LoVo (cell line): ENCODE measurements at places on chromosomes 1 and 21.

DNA sequence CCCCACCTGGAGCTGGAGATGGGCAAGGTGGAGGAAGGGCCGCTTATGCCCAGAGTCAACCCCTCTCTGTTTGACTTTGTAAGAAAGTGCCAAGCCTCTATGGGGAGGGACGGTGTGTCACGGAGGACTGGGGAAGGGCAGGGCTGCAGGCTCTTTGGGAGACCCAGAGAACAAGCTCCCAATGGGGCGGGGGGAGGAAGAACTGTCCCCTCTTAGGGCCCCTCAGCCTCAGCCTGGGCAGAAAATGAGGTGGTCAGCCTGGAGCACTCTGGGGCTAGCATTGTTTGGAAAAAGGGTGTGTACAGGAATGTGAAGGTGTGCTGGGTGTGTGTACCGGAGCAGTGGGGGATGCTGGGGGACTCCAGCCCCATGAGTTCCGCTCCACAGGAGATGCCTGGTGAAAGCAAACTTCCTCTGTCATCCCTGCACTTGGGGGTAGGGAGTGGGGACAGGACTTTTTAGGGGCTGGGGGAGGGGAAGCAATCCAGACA, 1.2 kb upstream of the INAVA start:
- peak; percentile 68 for DNase-seq

DNA sequence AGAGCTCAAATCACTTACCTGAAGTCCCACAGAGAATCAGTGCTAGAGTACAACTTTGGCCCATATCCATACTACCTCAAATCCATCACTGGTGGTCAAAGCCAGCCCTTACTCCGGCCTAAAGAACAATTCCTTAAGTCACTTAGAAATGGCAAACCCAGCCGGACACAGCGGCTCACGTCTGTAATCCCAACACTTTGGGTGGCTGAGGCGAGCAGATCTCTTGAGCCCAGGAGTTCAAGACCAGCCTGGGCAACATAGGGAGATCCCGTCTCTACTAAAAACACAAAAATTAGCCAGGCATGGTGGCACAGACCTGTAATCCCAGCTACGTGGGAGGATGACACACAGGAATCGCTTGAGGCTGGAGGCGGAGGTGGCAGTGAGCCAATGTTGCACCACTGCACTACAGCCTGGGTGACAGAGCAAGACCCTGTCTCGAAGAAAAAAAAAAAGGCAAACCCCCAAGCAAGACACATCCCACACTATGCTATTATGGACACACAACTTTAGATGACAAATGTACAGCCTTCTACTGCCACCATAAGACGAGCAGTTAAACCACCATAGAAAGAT, 24.0 kb downstream of the NPHP4 start:
- no peak for DNase-seq

GRCh38 chr1:152447484-152447883, 33.4 kb upstream of the CRNN start:
- no peak for DNase-seq

GRCh38 chr1:205172729-205173366, 38.7 kb downstream of the DSTYK start:
- no peak for DNase-seq

DNA sequence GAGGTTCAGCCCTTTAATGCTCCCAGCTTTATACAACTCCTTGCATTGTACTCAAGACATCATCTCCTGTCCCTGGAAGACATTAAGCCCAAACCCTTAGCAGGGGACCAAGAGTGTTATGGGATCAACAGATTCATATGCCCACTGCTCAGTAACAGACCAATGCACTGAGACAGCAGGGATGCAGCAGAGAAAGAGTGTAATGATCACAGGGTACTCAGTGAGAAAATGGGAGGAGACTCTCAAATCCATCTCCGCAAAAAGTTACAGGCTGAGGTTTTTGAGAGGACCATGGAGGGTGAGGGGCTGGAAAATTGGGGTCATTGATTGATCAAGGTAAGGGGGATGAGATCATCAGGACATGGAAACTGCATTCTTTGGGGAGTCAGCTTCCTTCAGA, 96.2 kb downstream of the MATN1 start:
- DNase-seq = no peak

DNA sequence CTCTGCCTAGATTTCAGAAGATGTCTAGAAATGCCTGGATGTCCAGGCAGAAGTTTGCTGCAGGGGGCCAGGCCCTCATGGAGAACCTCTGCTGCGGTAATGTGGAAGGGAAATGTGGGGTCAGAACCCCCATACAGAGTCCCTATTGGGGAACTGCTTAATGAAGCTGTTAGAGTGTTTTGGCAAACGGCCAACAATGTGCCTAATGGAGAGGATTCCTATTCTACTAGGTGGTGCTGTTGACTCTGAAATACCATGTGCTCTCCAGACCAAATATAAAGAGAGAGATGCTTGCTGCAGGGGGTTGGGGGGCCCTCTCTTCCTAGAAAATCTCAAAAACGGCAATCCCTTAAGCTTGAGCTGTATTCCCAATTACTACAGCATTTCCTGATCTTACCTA, 57.1 kb upstream of the DR1 start:
- no peak for DNase-seq

DNA sequence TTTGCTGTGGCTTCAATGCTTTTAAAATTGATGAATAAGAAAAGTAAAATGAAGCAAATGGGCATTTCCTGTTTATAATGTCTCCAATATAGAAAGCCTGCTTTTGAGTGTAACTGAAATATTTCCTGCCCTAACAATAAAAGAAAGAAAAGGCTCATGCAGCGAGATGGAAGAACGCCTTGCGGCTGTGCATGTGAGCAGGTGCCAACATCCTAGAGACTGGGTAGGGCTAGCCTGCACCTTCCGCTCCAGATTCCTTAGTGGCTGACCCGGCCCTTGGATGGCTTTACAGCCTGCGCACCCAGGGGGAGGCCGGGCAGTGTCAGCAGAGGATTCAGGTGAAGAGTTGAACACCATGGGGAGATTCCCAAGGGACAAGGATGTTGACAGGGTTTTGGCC, 21.8 kb downstream of the CNIH3 start:
- no peak for DNase-seq

DNA sequence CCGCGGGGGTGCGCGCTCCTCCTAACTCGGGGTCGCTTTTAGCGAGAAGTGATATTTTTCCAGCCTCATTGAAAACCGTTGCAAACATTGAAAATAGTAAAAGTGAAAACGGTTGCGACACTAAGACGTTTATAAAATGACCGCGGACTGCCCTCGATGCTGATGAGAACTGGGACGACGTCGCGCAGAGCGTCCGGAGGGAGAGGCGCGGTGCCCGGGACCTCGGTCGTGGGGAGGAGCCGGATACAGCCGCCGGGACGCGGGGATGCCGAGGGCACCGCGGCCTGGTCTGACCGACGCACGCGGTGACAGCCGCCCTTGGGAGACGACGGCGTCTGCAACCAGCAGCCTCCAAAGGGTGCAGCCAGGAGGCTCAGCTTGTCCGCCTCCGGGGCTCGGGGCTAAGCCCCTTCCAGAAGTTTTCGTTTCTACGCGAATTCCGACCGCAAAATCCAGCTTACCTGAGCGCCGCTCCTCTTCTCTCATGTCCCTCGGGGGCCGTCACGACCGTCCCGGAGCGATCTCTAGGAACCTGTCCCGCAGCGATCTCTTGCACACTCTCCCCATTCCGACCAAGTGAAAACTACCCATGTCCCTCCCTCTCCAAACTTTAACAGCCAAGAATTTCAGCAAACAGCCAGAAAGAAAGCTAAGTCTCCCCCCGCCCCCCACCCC, 144.4 kb upstream of the ETS2 start:
- DNase-seq = peak; percentile 34

GRCh38 chr1:4171480-4172450, 271.7 kb upstream of the C1orf174 start:
- DNase-seq = no peak

DNA sequence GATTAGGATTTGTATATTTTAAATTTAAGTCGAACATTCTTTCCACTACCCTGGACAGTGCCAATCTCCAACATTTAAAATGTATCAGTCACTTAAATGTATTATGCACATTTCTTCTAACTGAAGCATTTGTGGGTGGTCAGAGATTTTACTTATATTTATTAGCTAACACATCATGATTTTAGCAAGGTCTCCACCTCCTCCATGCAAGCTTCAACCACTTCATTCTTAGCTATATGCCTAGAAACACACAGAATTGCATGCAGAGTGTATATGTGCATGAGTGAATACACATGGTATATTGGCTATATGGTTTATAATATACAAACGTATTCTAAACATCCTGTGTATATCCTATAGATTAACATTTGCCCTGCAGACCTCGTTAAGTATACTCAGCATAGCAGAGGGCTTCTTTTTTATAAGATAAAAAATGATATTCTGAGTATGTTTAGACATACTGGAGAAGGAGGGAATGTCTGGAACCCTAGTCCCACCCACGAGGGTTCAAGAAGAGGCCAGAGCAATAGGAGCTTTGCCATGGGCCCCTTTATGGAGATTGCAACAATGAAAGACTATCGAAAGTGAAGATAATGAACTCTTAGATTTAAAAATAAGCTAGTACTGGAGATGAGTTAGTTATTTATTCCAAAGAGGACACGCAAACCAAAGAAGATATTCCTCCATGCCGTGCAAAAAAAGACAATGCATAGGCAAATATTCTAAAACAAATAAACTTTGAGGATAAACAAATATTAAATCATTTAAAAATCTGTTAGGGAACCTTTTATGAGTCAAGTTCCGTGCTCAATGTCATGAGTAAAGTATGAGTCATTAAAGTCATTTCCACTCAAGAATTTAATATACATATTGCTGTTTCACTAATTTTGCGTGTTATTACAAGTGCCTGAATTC, 480.4 kb downstream of the SIPA1L2 start:
- peak; percentile 28 for DNase-seq

DNA sequence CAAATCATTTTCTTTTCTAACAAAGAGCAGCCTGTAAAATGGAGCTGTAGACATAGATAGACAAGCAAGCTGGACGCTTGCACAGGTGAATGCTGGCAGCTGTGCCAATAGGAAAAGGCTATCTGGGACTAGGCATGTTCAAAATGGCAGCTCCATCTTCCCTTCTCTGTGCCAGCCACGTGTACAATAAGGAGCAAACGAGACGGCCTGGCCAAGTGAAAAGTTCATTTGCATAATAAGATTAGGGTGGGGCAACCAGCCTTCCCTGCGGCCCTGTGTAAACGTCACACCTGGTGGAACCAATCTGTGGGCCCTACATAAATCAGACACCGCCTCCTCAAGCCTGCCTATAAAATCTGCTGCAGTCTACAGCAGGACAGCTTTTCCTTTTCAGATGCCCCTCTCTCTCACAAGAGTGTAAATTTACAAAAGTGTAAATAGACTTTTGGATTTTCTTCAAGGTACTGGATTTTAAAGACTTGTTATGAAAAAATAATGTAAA, 16.6 kb upstream of the EDEM3 start:
- DNase-seq = no peak

DNA sequence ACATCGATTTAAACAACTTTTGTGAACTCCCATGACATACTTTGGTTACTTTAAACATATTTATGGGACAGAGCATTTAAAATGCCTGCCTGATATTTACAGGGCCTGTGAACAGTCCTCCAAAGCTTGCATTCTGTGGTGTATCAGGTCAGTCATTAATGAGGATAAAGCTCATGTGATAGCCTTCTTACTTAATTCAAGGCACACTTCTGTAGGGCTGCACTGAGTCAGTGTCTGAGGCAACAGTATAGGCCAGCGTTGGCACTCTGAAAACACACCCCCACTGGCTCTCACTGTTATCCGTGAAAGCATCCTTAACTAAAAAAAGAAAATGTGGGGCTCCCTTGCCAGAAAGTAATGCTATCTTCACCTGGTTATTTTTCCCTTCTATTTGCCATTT, 200.0 kb downstream of the NFIA start:
- no peak for DNase-seq

DNA sequence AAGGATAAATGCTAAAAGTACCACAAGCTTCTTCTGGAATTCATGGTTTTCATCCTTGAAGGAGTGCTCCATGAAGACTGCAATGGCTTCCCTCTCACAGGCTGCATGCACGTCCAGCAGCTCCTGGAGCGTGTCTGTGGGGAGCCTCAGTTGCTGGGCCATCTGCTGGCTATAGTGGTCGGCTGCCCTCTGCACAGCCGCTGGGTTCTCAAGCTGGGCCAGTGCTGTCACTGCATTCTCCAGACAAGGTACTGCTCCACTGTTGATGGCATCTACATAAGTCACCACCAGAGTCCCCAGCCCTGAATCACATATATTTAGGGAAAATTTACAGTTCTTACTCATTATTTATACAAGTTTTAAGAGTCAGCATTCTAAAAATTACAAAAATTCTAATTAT, 8.7 kb downstream of the GBP4 start:
- DNase-seq = no peak

GRCh38 chr1:206674745-206675175, 9.9 kb upstream of the MAPKAPK2 start:
- DNase-seq = peak; percentile 29

- DNase-seq = no peak
Measured at GRCh38 chr21:15729346-15729673, 472 bp upstream of the USP25 start.

GRCh38 chr1:69263921-69264391, 303.8 kb upstream of the LRRC7 start:
- no peak for DNase-seq

- DNase-seq = peak; percentile 81
Measured at GRCh38 chr1:46489638-46490405, at the start of gene DMBX1. Gene DMBX1, plus strand, starts transcription at chr1:46489836. Its CDS starts 17,175 bp downstream, at chr1:46507011.

GRCh38 chr1:158176399-158176798, 4.3 kb upstream of the CD1D start:
- DNase-seq = no peak

- DNase-seq = peak; percentile 25
Measured at GRCh38 chr1:112298558-112298957, 97.5 kb upstream of the CTTNBP2NL start.

GRCh38 chr1:22662318-22662717, 9.3 kb downstream of the C1QB start:
- no peak for DNase-seq

DNA sequence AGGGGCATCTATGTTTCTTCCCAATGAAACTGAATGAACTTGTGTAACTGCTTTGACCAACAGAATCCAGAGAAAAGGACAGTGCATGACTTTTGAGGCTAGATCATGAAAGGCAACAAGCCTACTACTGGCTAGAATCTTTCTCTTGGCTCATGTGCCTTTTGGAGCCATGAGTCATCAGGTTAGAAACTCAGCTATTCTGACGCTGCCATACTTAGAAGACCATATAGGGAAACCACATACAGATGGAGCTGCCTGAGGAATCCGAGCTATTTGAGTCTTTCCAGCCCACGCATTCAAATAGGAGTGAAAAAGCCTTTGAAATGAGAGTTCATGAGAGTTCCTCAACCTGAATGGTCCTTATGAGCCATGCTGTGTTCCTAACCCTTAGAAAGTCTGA, 738.5 kb upstream of the CHRM3 start:
- no peak for DNase-seq

DNA sequence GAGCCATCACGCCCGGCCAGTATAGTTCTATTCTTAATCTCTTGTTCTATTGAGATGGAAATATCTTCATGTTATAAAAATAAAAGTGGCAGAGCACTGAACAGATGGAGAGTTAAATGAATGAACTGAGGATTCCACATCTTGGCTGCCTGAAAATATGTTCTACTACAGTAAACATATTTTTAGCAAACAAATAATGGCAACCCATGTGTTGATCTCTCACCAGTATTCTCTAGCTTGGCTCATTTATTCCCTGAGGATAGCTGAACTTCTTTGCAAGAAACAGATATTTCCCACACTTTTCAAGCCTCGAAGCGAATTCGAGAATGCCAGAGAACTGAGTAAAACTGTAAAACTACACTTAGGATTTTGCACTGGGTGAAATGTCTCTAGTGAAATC, 58.9 kb downstream of the DIRAS3 start:
- no peak for DNase-seq
